Amniotic stem cell (primary cell): ENCODE measurements at places on chromosomes 13 and 19.

- DNase-seq = no peak
Observed at GRCh38 chr19:38869836-38870607, 8.1 kb downstream of the RINL start.

- DNase-seq = no peak
Observed at GRCh38 chr13:82206241-82206640, 1676.0 kb downstream of the SLITRK1 start.

DNA sequence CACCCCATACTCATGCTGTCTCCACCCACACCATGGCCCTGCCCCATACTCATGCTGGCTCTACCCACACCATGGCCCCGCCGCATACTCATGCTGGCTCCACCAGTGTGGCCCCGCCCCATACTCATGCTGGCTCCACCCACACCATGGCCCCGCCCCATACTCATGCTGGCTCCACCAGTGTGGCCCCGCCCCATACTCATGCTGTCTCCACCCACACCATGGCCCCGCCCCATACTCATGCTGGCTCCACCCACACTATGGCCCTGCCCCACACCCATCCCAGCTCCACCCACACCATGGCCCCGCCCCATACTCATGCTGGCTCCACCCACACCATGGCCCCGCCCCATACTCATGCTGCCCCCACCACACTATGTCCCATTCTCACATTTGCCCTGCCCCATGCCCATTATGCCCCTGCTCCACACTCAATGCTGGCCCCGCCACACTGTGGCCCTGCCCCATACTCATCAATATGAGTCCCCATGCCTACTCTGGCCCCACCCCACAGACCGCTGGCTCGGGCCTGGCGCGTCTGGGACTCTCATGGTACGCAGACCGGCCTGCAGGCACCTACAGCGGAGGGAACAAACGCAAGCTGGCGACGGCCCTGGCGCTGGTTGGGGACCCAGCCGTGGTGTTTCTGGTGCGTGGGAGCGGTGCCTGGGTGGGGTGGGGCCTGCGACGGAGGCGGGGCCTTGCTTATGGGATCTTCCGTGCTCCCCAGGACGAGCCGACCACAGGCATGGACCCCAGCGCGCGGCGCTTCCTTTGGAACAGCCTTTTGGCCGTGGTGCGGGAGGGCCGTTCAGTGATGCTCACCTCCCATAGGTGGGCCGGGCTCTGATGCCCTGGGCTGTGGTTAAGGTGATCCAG, 3.7 kb upstream of the ARHGAP45 start:
- DNase-seq = no peak

DNA sequence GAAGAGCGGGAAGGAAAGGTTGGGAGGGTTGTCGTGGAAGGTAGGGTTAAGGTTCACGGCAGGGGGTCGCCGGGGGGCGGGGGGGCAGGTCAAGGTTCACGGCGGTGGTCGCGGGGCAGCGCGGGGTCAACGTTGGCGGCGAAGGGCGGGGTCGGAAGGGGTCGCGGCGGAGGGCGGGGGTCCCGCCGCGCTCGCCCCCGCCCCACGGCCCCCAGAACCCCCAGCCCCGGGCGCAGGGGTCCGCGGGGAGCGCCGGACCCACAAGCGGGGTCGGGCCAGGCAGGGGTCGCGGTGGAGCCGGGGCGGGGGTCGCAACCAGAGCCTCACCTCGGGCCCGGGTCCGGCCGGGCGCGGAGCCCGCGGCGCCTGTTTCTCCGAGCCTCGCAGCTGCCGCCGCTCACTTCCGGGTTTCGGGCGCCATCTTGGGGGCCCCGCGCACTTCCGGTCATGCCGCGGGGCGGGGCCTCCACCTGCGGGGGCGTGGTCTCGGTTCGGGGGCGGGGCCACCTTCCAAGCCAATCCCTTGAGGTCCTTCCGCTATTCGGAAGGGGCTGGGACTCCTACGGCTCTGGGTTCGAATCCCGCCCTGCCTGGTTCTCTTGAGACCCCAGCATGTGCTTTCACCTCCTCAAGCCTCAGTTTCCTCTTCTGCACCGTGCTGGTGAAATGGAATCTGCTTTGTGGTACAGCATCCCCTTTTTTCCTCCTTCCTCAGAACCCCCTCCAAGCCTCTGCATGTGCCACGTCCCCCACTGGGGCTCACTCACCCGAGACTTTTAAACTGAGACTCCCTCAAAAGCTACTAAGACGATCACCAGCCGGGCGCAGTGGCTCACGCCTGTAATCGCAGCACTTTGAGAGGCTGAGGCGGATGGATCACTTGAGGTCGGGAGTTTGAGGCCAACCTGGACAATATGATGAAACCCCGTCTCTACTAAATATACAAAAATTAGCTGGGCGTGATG, at the start of gene SBNO2:
SBNO2 (minus strand) TSS at position 424 of the 965 bp plus-strand sequence. CDS start 19,992 bp downstream, outside the sequence.
- DNase-seq = peak; percentile 55

DNA sequence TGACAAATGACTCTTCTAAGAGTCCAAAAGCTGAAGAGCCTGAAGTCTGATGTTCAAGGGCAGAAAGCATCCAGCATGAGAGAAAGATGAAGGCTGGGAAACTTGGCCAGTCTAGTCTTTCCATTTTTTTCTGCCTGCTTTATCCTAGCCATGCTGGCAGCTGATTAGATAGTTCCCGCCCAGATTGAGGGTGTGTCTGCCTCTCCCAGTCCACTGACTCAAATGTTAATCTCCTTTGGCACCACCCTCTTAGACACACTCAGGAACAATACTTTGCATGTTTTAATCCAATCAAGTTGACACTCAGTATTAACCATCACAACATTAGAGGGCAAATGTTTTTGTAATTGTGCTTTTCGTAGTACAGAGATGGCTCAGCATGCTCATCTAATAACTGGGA, 267.5 kb upstream of the KLHL1 start:
- no peak for DNase-seq

- no peak for DNase-seq
Observed at GRCh38 chr19:33497131-33497777, 24.3 kb downstream of the PEPD start.

DNA sequence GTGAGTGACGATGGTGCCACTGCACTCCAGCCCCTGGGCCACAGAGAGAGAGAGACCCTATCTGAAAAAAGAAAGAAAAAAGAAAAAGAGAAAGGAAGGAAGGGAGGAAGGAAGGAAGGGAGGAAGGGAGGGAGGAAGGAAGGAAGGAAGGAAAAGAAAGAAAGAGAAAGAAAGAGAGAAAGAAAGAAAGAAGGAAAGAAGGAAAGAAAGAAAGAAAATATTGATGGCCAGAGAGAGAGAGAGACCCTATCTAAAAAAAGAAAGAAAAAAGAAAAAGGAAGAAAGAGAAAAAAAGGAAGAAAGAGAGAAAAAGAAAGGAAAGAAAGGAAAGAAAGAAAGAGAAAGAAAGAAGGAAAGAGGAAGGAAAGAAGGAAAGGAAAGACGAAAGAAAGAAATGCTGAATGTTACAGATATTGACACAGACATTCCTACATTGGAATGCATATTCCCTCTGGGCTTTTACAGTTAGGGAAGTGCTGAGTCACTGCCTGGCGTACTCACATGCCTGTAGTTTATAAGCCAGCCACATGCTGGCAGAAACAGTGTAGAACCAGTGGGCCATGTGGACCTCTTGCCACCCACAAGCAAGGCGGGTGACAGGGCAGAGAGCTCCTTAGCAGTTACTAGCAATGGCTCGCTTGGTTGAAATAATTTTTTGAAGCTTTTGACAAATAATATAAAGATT, 34.6 kb upstream of the SLC46A3 start:
- peak; percentile 64 for DNase-seq

DNA sequence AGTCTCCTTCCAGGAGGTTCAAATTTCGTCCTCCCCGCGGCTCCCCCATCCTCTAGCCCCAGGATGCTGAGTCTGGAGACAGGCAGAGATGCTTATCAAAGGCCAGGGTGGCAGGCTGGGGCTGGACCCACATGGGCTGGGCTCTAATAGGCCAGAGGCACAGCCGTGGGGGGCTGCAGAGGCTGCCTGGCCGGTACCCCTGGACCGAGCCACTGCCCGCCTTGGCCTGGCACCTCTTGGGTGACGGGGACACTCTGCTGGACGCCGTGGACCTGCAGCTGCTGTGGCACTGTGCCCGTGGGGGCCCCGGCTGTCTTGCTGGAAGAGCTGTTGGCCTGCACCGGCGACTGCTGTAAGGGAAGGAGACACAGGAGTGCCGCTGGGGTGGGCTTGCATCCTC, 25.8 kb downstream of the RFX1 start:
- DNase-seq = no peak

GRCh38 chr19:33947265-33947964, 150.7 kb downstream of the KCTD15 start:
- no peak for DNase-seq

GRCh38 chr13:98143601-98144026, 720 bp downstream of the FARP1 start:
- no peak for DNase-seq

GRCh38 chr19:1028062-1028926, 1.9 kb downstream of the CNN2 start:
- DNase-seq = peak; percentile 83

- DNase-seq = no peak
Observed at GRCh38 chr19:29395734-29396414, 129.9 kb upstream of the VSTM2B start.

- no peak for DNase-seq
Observed at GRCh38 chr13:85666356-85666755, 132.9 kb downstream of the SLITRK6 start.
